Activated CD4-positive, alpha-beta T cell treated with anti-CD3 and anti-CD28 coated beads, Interleukin-2, amount 50 U/mL, for 1 hour (primary cell): ENCODE measurements at places on chromosomes 3 and 15.

DNA sequence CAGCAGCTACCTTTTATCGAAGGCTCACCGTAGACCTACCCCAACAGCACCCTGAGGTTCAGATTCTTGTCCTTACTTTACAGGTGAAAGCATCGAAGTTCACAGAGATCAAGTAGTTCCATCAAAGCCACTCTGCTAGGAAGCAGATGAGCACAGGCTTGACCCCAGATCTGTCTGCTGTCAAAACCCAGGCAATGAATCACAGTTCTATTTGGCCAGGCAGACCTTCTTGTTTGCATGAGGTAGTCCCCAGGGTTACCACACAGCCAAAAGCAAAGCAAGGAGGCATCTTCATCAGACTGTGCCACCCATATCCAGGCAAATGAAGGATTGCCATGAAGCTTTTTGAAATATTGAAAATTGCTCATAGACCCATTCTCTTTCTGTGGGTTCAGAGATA lies 33.0 kb downstream of the HES1 start:
- DNase-seq, result no peak

DNA sequence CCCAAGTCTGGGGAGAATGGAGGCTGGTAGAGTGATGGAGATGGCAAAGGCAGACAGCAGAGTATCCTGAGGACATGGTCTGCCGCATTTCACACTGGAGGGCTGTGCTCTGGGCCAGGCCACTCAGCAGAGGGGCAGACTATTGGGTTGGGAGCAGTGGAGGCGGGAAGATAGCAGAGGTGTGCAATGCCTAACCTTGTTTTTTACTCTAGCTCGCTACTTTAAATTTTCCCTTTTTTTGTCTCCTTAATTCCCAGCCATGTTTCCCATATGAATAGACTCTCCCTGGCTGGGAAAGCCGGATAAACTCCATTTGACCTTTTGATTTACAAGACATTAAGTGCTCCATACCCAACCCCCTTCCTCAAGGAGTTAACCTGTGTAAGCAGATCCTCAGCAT lies 33.5 kb upstream of the ST6GAL1 start:
- DNase-seq, result no peak

GRCh38 chr3:102510663-102511062 lies 75.8 kb downstream of the ZPLD1 start:
- no peak for DNase-seq

- no peak for DNase-seq
These were observed 33.7 kb downstream of the FILIP1L start for GRCh38 chr3:100080573-100080972.

DNA sequence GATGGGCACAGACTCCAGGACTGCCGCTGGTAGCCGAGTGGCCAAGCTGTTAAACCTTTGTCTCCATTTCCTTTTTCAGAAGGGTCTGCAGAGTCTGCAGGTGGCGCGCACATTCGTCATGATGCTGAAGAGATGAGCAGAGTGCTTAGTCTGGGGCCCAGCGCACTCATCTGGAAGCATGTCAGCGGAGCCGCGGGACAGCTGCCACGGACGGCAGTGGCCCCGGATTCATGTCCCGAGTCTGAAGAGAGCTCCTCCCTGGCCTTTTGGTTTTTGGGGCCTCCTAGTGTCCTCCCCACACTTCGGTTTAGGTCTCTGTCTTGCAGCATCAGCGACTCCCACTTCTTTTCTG lies 42.6 kb downstream of the KLHL25 start:
- no peak for DNase-seq

GRCh38 chr3:97885931-97886824 lies 64.4 kb downstream of the CRYBG3 start:
- DNase-seq, result no peak

GRCh38 chr3:138768125-138768524 lies 66.6 kb downstream of the PIK3CB start:
- no peak for DNase-seq

GRCh38 chr3:185283374-185283935 lies 29.6 kb upstream of the EHHADH start:
- no peak for DNase-seq

GRCh38 chr3:41000471-41000870 lies 198.8 kb upstream of the CTNNB1 start:
- no peak for DNase-seq
